AG09309 (cell line): ENCODE measurements at places on chromosomes 2 and 18.

GRCh38 chr2:159913900-159914299, 115.9 kb upstream of the CD302 start:
- DNase-seq = no peak

- no peak for DNase-seq
Observed at GRCh38 chr18:12944709-12945108, 3.1 kb upstream of the SEH1L start.

DNA sequence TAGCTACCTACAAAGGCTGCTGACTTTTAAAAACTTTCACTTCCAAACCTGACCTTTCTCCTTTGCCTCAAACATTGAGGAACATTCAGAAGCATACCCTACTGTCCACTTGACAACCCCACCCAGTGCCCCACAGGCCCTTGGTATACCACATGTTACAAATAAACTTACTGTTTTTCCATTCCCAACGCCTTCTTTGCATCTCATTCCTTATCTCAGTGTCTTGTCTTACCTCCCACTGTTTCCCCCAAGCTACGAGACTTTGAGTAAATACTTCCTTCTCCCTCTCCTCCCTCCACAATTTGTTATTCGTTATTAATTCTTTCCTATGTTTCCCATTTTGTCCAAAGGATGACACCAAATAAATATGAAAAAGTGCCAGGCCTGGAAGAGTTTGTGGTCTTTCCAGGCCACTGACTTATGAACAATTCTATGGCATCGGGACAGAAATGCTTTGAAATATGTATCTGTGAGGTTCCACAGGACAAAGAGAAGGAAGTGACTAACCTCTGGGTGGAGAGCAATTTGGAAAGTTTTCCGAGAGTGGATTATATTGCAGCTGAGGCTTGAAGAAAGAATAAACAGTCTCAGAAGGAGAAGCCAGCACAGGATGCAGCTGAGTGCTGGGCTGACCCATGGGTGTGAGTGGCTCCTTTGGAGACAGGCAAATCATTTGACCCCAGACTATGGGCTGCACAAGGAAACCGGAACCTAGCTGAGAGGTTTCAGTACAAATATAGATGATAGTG, 409.0 kb downstream of the LPIN1 start:
- peak; percentile 53 for DNase-seq

- DNase-seq = peak; percentile 14
Observed at GRCh38 chr2:178234648-178235047, 40.3 kb downstream of the OSBPL6 start.

- peak; percentile 11 for DNase-seq
Observed at GRCh38 chr2:144320491-144320890, 199.4 kb downstream of the ZEB2 start.

DNA sequence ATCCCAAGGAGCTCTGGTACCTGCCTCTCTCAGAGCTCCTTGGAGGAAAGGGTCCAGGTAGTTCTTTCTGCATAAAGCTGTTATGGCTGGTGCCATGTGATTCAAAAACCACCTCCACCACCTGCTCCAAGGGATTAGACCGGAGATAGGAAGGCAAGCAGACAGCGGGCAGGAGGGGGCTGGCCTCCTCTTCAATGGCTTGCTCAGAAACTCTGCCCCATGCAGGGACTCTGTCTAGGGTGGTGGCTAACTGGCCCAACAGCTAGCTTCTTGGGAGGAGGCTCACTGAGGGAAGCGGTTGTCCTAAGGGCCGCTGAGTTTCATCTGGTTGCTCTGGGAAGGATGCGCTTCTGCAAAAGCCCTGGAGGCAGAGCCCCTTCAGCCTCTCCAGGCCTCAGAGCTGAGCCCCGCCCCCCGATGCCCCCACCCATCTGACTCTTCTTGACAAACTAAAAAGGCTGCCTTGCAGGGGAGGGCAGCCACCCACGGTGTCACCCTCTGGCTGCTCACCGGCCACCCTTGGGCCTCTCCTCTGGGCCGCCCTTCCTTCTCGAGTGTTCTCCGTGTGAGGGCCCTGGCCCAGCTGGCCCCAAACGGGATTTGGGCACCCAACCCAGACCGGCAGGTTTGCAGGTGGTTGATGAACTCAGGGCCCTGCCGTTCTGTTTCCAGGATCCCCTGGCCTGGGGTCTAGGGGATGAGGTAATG, 90.2 kb downstream of the MCFD2 start:
- no peak for DNase-seq

GRCh38 chr18:63487676-63488075, 10.9 kb downstream of the SERPINB5 start:
- DNase-seq = no peak

DNA sequence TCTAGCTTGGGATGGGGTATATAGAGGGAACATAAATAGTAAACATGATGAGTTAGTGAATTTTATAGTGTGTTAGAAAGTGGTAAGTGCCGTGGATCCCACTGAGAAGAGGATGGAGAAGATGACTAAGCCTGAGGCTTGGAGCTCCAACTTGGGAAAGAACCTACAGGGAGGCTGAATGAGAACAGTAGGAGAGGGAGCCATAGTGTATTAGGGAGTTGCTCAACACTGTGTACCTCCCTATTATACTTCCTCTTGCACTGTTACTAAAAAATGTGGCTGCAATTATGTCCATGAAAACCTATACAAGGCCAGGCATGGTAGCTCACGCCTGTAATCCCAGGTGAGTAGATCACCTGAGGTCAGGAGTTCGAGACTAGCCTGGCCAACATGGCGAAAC, 2.9 kb upstream of the SLC19A3 start:
- DNase-seq = no peak
